ENCODE measurements at places on chromosomes 13 and 19.

- DNase-seq: peak; percentile 88
Measured at GRCh38 chr13:37747071-37747612, 122.4 kb downstream of the TRPC4 start.

- DNase-seq: no peak
Measured at GRCh38 chr19:30549151-30549550, 177.0 kb downstream of the ZNF536 start.

- peak; percentile 85 for DNase-seq
Measured at GRCh38 chr13:47484548-47484947, 516.5 kb downstream of the SUCLA2 start.

DNA sequence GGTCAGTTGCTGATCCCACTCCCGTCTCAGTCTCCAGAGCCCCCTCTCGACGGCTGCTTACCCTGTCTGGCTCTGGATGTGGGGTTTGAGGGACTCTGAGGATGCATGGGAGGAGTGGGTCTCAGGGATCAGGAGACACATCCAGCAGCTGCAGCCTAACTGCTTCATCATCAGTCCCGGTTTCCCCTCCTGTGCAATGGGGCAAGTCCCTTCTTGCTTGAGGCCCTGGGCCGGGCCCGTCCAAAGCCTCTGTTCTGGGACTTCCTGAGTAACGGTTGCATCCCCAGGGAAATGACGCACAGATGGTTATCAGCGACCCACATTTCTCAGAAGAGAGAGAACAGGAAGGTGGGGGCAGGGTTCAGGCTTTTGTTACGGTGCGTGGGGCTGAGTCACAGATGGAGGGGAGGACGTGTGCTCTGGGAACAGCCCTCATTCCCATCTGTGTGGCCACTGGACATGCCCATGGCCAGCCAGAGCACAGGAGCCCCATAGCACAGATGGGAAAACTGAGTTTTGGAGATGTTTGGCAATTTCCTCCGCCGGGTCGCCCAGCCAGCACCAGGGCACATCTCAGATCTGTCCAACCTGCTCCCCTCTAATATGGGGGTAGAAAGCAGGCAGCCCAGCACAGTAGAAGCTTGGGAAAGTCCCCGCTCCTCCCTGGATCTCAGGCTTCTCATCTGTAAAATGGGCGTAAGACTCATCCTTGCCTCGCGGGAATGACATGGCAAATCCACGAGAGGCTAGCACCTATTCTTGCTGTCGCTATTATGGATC lies 19.3 kb downstream of the GNA15 start:
- DNase-seq: peak; percentile 100

- DNase-seq: no peak
Measured at GRCh38 chr13:49308097-49308875, 60.6 kb downstream of the CDADC1 start.

DNA sequence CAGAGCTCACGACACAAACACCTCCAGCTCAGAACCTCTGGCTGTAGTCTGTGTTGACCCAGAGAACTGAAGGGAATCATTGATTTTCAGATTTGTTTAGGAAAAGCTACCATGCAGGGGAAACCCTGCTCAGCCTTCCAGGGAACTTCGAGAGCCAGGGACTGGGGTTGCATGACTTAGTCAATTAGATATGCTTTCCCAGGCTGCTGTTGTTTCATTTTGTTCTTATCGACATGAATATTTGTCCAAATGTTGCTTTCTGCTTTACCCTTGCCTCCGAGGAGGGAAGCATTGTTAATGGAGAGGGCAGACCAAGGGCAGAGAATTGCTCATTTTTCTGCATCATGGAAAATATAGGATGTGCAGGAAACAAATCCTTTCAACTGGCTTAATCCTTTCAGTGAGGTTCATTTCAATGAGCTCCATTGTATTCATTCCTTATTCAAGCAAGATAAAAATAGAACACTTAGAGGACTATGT lies 82.5 kb downstream of the KLF5 start:
- no peak for DNase-seq

DNA sequence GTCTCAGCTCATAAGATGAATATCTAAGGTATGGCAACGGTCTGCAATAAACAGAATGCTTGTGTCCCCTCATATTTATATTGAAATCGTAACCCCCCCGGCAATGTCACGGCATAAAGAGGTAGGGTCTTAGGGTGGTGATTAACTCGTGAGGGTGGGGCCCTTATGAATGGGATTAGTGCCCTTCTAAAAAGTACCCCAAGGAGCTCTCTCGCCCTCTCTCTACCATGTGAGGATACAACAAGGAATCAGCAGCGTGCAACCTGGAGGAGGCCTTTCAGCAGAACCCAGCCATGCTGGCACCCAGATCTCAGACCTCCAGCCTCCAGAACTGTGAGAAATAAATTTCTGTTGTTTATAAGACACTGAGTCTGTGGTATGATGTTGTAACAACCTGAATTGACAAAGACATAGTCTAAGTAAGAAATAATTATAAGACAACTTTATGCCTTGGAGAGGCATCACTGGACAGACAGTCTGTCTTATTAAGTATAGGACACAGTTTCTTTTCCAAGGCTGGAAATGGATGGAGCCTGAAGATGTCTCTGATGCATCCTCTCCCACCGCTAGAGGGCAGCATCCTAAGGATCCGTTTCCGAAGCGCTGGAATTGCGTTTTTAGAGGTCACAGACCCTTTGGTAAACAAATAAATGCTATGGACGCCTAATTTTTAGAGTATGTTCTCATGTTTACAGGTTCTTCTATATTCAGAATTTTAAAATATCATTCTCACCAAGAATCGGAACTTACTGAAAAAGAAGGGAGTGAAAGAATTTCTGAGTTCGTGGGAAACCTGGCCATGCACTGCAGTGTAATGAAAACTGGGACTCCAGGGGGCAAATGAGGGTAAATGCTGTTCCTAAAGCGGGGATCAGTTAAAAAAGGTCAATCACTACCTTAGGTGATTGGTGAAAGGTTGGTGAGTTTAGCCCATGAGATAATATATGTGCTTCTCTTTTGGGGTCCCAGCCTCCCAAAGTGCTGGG lies 13.3 kb upstream of the LEUTX start:
- DNase-seq: peak; percentile 55

DNA sequence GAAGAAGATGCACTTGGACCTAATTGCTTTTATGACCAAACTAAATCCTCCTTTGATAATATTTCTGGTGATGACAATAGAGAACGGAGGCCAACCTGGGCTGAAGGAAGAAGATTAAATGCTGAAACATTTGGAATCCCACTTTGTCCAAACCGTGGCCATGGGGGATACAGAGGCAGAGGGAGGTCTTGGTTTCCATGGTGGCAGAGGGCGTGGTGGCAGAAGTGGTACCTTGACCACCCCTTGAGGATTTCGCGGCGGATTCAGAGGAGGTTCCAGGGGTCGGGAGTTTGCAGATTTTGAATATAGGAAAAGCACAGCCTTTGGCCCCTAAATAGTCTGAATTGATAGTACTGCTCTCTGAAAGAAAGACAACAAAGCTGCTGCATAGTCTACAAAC lies 7.2 kb upstream of the LILRB3 start:
- no peak for DNase-seq

- no peak for DNase-seq
Measured at GRCh38 chr19:18501832-18502231, 20.0 kb downstream of the ELL start.

- no peak for DNase-seq
Measured at GRCh38 chr13:73103238-73103637, 44.4 kb downstream of the KLF5 start.

DNA sequence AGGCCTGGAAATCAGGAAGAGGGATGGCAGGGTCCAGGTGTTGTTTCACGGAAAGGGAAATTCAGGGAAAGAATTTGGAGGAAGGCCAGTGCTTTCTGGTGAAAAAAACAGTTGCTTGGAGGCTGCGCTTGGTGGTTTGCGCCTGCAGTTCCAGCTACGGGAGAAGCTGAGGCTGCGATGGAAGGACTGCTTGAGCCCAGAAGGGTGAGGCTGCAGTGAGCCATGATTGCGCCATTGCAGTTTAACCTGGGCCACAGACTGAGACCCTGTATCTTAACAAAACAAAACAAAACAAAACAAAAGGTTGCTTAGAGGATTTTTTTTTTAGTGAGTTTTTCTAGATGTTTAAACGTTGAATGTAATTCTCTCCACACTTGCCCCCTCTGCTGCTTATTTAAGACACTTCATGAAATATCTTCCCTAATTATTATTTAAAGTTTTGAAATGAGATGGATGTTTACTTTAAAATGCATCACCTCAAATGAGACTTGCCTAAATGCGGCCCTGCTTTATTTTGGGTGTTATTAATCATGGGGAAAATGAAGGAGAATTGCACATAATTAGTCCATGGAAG lies 75.4 kb upstream of the TRPC4 start:
- peak; percentile 15 for DNase-seq

DNA sequence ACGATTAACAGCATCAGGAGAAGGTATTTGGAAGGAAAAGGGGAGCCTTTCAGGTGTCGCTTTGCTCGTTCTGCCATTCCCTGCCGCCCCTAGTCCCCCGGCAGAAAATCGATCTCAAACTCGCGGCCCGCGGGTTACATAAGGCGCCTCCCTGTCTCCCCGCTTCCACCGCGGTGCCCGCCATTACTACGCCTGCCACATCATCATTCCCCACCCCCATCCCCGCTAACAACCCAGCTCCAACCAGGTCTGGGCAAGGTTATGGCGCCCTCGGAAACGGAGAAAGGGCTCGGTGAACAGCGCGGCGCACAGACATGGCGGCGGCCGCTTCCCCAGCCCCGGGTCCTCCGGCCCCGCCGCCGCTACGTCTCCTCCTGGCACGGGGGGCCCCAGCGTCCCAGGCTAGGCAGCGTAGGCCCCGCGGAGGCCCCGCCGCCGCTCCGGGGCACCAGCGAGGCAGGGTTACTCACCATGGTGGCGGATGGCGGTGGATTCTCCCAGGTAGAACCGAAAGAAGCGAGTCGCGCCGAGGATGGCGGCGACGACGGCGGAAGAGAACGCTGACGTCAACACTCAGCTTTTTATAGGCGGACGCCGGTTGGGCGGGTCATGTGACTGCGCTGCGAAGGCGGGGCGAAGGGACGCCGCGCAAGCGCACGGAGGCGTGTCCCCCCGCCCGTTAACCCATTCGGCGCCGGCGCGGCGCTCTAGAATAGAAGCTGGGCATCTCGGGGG lies at the start of gene EEF2:
Gene EEF2 (minus strand): TSS at position 556 of the 735 bp plus-strand sequence. CDS start 83 bp downstream, at position 473.
- peak; percentile 88 for DNase-seq

DNA sequence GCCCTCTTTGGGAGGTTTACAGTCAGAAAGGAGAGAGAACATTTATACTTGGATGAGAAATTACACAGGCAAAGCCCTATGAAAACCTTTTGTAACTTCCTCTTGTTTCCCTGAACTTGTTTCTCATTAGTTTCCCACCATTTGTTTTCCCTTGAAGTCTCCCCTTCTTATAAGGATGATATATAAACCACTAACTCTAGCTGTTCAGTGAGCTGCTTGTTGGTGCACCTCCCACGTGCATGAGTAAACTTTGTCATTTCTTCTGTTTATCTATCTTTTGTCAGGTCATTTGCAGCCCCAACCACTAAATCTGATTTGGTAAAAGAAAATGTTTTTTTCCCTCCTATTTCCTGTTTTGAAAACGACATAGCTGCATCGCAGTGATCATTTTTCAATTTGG lies 919.9 kb downstream of the SLITRK1 start:
- peak; percentile 5 for DNase-seq

GRCh38 chr19:28632371-28633080 lies 580.4 kb downstream of the UQCRFS1 start:
- DNase-seq: no peak

DNA sequence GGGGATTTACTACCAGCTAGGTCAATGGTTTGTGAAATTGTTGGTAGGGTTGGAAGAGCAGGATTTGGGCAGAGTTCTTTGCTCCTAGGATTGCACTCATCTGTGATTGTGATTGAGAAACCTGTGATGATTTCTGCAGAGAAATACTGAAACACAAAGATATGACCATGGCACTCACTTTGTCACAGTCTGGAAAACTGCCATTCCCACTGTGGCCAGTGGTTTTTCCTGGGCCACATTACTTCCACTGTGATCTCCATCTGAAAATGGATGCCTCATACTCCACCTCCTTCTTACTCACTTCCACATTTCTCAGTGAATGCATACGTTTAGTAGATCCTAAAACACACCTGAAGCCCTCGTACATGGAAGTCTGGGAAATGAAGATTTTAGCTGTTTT lies 593.2 kb downstream of the LMO7 start:
- no peak for DNase-seq

GRCh38 chr13:36453516-36453915 lies 21.2 kb downstream of the CCNA1 start:
- peak; percentile 20 for DNase-seq

DNA sequence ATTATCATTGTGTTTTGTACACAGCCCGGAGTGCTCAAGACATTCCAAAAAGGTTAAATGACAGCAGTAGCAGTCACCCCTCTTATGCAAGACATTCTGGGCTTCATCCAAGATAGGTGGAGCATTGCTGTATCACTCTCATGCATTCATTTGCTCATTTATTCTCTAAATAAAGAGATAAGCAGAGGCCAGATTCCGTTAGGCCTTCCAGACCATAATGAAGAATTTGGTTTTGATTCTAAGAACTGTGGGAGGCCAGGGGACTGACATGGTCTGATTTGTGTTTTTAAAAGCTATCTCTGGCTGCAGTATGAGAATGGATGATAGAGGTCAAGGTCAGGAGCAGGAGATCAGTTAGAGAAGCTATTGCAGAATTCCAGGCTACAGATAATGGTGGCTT lies 145.8 kb downstream of the KCNRG start:
- DNase-seq: peak; percentile 24

GRCh38 chr19:30063650-30064347 lies 121.8 kb downstream of the URI1 start:
- DNase-seq: no peak

- DNase-seq: no peak
Measured at GRCh38 chr13:99433543-99434075, 67.7 kb upstream of the TM9SF2 start.

DNA sequence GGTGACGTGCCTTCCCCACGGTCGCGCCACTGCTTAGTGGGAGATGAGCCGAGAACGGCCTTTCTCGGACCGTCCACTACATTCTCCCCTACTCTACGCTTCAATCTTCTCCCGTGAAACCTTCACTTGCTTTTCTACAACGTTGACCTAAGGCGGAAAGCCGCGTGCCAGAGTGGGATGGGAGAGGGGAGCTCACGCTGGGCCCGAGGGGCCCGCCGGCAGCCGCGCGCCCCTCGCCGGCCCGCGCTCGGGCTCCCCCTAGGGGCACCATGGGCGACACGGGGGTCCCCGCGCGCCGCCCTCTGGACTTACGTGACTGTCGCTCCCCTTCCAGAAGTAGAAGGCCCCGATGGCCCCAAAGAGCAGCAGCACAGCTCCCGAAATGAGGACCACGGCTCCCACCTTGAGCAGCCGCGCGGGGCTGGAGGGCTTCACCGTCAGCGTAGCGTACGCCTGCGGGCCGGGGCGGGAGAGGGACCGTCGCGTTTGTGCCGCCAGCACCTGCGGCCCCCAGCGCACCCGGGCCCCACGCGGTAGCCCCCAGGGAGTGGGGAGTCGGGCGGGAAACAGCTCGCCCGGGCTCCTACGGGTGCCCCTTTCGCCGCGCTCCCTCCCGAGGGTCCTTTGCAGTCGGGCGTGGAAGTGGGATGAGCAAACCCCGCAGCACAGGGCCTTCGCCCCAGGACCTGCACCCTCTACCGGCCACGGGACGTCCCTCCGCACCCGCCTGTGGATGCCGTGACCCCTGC lies 727 bp downstream of the CNMD start:
- peak; percentile 4 for DNase-seq
